ENCODE measurements at places on chromosomes 5 and 9. TPM values are rescaled to one million over a fixed set of nuclear protein-coding genes. Genes with fewer than 3 reads are reported as not detected.

Gene SAXO1
- not detected for total RNA-seq

Gene IFNA14
- total RNA-seq, result not detected

Gene SGCD
- 0.19 TPM for total RNA-seq

Gene HTR1A
- total RNA-seq, result not detected

Gene FAM78A
- 6.5 TPM for total RNA-seq

Gene HTR4
- total RNA-seq, result 0.10 TPM

Gene IPO11
- 88.2 TPM for total RNA-seq

Gene CKMT2
- not detected for total RNA-seq

Gene CTSV
- total RNA-seq, result 0.67 TPM

Gene CSNK1A1
- 423 TPM for total RNA-seq

Gene SLC36A2
- not detected for total RNA-seq

Gene NELFB
- total RNA-seq, result 77.1 TPM

Gene ELAVL2
- 1.8 TPM for total RNA-seq

Gene SPATA9
- total RNA-seq, result 0.65 TPM

Gene MED10
- total RNA-seq, result 13.9 TPM

Gene GLIPR2
- total RNA-seq, result 37.2 TPM

Measured in vein endothelial cell (primary cell).